ENCODE measurements at places on chromosomes 6 and 20.

- DNase-seq, result peak; percentile 78
These were observed 881 bp upstream of the AIG1 start for GRCh38 chr6:143059663-143060353.

GRCh38 chr6:33695451-33695887 is 16.0 kb downstream of the UQCC2 start:
- DNase-seq, result no peak

DNA sequence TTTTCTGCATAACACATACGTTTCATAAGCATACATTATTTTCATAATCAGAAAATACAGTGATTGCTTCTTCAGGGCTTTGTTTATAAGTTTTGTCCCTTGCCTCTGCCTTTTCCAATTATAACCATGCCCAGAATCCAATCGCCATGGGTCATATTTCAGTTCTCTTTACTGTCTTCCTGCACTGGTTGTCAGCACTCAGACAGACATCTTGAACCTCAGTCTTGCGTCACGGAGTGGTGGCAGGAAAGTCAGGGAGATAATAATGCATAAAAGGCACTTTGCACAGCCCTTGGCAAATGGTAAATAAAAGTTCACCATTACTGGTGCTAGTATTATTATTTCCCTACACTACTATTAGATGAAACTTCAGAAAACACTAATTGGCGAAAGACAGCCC is 7.2 kb downstream of the KIF16B start:
- no peak for DNase-seq

DNA sequence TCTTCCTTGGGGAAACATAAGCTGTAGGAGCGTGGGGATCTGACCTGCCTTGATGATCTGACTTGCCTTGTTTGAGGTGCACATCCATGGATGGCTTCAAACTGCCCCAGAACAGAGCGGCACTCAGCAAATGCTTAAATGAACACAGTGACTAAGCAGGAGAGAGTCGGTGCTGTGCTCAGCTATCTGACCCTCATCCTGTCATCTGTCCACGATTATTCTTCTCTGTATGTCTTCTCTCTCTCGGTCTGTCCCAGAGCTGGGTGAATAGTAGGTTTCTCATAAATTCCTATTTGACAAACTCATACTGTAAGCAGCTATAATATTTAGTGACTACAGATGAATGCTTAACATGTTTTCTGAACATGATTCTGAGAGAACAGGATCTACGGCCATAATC is 37.3 kb downstream of the TRAM2 start:
- DNase-seq, result no peak

Measured in AML-193 (cell line).